ENCODE measurements at places on chromosomes 1 and 21.
A peak's percentile ranks its signal among the peaks of the same experiment; 100 is the strongest.

- DNase-seq = no peak
These were observed 917 bp downstream of the KIAA0040 start for GRCh38 chr1:175191659-175192058.

DNA sequence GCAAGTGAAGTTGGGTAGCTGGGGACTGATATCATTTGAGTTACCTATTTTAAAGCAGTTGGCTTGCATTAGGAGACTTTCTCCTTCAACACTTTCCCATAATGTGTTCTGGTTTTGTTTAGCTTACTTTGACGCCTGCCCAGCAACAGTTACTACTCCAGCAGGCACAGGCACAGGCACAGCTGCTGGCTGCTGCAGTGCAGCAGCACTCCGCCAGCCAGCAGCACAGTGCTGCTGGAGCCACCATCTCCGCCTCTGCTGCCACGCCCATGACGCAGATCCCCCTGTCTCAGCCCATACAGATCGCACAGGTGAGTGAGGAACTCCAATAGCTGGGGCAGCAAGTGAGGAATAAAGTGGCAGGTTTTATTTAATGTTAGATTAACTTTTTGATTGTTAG lies 144.3 kb downstream of the CD247 start:
- DNase-seq = no peak

GRCh38 chr21:42570841-42571387 lies 57.3 kb downstream of the SLC37A1 start:
- peak; percentile 24 for DNase-seq

GRCh38 chr1:160718210-160718609 lies 6.6 kb upstream of the CD48 start:
- no peak for DNase-seq

DNA sequence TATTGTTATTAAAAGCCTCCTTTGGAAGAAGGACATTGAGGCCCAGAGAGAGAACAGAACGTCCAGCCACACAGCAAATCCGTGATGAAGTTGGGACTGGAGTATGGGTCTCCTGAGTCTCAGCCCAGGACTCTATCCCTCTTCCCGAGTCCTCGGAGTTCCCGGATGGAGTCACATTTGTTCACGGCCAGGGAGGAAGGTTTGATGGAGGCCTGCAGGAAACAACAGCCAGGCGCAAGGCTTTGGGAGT lies 357 bp upstream of the TXLNA start:
- DNase-seq = no peak

DNA sequence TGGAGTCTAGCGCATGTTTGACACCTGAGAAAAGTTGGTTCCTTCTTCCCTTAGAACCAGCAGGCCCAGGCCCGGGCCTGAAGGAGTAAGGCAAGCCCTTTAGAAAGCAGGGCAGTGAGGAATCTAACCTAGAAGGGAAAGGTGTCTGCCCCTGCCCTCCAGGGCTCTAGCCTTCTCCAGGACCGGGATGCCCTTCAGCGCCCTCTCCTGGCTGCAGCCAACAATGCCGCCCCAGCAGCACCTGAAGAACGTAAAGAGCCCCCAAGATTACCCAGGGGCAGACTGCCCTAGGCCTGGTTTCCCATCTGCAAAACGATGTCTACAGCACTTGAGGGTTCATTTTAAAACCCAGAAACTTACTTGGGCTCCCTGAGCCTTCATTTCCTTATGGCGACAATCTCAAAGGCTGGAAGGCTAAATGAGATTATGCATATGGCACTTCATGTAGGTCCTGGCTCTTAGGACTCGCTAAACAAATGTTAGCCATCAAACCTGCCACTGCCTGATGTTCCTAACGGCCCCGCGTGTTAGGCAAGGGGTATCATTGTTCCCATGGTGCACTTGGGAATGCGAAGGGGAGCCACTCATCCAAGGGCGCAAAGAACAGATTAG lies 106.7 kb upstream of the KLHDC7A start:
- no peak for DNase-seq

GRCh38 chr21:15870819-15871218 lies 141.0 kb downstream of the USP25 start:
- DNase-seq = no peak

DNA sequence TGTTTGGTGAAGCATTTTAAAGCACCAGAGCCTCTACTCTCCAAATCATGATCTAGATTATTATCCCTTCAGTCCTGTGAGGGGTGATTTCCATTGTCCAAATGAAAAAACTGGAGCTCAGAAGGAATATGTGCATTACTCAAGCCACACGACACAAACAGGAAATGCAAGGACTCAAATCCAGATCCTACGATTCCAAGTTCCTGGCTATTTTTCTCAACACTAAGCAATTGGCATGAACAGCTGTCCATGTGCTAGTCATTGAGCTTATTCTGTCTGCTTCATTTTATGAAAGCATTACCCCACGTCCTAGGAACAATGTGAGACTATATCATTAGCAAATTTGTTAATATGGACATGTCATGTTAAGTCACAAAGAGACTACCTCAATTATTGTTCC lies 273.1 kb upstream of the LYPLAL1 start:
- DNase-seq = no peak

- no peak for DNase-seq
These were observed 118.1 kb downstream of the NGF start for GRCh38 chr1:115219927-115220326.

GRCh38 chr1:69523032-69523431 lies 44.7 kb upstream of the LRRC7 start:
- no peak for DNase-seq

- DNase-seq = no peak
These were observed 36.8 kb upstream of the RALGPS2 start for GRCh38 chr1:178688244-178688643.

DNA sequence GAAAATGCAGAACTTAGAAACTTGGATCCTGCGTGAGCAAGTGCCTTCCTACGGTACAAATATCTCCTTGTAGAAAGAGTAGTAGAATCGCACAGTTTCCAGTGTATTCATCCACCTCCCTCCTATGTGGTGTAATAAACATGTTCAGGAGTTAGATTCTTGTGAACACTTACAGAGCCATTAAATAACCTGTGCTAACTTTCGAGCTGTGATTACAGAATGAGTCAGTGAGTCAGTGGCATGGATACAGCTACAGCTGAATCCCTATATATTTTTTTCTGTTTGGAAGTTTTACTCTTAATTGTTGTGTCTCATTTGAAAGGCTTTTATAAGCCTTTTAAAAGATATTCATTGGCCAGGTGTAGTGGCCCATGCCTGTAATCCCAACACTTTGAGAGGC lies 148.7 kb downstream of the EDEM3 start:
- DNase-seq = no peak

GRCh38 chr1:168982778-168983177 lies 123.7 kb upstream of the ATP1B1 start:
- no peak for DNase-seq

GRCh38 chr1:50570066-50570468 lies 146.8 kb upstream of the DMRTA2 start:
- no peak for DNase-seq

GRCh38 chr1:37147392-37147831 lies 113.1 kb upstream of the GRIK3 start:
- DNase-seq = no peak

DNA sequence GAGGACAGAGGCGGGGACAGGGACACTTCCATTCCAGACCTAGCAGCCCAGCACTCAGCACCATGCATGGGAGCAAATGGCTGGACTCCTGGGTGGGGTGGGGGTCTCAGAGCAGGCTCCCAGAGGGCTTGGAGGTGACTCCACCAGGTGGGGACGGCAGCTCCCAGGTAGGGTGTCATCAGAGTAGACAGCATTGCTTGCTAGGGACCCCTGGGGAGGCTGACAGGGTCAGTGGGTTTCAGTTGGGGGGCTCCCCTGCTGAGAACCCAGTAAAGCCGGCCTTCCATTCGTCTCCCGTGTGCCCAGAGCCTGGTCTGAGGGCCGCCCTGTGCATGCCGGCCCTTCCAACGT lies 4.8 kb upstream of the GJC2 start:
- DNase-seq = no peak

DNA sequence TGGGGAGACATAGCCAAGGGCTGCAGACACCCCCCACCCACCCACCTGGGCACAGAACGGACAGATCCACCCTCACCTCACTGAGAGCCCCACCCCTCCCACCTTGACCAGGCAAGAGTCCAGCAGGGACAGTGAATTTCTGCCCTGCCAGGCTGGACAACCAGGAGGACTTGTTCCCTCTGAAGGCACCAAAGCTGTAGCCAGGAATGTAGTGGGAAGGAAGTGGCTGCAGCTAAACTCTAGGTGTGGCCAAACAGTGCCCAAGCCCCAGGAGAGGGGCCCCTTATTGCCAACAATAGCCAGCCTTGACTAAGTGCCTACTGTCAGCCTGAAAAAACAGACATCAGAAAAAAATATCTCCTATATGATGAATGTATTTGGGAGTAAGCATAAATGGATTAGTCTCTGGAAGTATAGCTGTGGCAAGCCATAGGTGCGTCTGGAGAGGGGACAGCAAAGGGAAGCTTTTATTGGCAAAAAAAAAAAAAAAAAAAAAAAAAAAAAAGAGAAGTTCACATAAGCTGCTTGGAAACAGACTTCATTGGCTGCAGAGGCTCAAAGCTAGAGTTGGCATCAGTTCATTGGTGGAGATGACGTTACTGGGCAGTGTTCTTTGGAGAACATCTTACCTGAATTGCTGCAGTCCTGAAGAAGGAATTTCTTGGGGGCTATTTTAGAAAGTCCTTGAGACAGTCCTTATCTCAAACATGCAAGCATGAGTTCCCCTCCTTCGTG lies 64.1 kb upstream of the TMEM51 start:
- no peak for DNase-seq

DNA sequence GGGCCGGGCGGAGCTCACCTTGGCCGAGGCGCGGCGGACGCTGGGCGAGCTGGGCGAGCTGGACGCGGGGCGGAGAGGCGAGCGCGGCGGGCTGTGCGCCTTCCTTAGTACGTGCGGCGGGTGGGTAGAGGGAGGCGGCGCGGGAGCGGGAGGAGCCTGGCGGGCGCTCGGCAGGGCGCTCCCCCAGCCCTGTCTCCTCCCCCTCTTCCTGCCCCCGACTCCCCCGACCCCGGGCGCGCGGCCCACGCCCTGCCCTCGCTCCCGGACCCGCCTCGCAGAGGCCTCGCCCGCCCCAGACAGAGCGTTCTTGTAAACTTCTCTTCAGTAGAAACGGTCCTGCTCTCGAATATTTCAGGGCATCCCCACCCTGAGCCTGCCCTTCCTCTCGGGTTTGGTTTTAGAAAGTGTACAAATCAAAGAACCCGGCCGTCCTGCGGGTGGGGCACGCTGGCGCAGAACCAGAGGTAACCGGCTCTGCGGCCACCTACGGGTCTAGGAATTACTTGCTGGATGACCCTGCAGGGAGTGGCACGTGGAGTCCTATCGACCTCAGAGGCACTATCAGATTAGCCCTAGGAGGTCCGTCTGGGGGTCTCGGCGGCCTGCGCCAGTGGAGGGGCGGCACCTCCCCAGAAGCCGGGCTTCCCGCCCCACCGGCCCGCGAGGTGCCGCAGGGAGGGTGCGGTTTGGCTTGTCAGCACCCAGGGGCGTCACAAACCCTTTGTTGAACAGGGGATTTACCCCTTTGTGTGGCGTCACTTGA lies at the start of gene S100A10:
Gene S100A10 (minus strand): TSS at position 126 of the 763 bp plus-strand sequence. CDS start 7,629 bp downstream, outside the sequence.
- DNase-seq = no peak

GRCh38 chr1:113255720-113256347 lies 134.5 kb upstream of the MAGI3 start:
- DNase-seq = no peak

DNA sequence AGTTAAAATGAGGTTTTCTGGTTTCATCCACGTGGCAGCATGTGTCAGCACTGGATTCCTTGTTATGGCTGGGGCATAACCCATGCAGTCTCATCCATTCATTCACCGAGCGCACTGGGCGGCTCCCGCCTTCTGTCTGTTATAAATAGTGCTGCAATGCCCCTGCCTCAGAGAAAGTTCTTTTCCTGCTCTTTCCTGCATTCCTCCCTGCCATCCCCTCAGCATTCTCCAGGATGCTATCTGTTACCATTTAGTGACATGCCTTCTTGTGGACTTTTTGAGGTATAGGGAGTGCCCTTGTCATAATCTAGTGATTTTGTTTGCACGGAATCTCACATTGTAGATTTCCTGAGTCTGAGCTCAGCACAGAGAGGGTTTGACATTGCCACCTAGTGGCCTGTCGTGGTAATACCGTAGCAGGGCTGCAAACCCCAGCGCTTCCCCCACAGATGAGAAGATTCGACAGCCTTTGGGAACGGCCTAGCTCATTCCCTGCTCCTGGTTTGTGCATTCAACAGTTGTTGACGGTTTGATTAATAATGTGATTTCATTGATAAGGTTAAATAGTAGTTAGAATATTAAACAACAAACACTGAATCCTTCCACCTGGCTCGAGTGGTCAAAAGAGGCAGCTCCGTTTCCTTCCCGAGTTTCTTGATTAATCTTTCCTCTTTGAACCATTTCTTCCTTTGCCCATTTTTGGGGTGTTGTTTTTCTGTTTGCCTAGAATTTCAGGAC lies 46.3 kb downstream of the UMODL1 start:
- DNase-seq = peak; percentile 73

GRCh38 chr1:234581063-234581714 lies 28.8 kb downstream of the IRF2BP2 start:
- no peak for DNase-seq

DNA sequence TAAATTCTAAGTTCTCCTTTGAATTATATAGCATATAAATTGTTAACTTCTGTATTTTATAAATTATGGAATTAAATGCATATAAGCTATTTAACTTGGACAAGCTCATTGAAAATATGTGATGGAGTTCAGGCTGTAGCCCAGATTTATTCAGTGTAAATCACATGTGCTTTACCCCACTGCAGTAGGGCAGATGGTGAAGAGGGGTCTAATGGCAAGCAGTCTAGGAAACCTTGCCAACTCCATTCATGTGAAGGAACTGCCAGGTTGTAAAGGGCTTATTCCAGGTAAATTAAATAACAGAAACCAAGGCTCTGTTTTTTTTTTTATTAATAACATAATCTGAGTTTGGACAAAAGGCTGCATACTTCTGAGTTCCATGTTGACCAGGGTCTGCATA lies 243.2 kb downstream of the NCAM2 start:
- DNase-seq = no peak

DNA sequence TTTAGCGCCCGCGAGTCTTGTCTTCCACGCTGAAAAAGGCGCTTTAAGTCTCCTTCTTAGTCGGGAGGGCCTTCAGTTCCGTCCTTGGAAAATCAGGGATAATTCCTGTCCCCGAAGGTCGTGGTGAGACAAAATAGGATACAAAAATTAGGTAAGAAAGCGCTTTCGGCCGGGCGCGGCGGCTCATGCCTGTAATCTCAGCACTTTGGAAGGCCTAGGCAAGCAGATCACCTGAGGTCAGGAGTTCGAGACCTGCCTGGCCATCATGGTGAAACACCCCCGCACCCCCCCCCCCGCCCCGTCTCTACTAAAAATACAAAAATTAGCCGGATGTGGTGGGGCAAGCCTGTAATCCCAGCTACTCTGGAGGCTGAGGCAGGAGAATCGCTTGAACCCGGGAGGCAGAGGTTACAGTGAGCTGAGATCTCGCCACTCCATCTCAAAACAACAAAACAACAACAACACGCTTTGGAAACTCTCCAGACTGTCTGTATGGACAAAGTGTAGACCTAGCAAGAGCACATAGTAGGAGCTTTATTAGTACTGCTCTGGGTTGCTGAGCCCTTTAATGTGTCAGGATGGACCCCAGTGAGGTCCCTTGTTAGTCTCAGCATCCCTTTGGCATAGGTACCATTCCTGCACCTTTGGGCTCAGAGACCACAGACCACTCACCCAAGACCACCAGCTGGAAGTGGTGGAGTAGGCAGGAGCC lies 790 bp upstream of the TMEM54 start:
- no peak for DNase-seq
